ENCODE measurements at places on chromosomes 7 and 10. TPM values are rescaled to one million over a fixed set of nuclear protein-coding genes. Genes with fewer than 3 reads are reported as not detected.

GRCh38 chr10:29256586-29256985 lies 32.3 kb upstream of the LYZL1 start:
- DNase-seq: no peak

DNA sequence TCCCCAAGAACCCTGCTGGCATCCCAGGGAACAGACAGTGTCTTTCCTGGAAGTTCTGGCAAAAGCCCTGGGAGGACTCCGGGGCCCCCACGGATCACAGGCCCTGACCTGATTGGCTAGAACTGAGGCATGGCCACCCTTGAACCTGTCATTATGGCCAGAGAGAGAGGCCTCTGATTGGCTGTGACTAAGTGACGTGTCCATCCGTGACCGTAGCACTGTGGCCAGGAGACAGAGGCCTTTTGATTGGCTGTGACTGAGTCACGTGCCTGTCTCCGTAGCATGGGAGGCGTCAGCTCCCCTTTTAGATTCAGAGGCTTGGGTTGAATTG lies 163.8 kb downstream of the RGS10 start:
- no peak for DNase-seq

DNA sequence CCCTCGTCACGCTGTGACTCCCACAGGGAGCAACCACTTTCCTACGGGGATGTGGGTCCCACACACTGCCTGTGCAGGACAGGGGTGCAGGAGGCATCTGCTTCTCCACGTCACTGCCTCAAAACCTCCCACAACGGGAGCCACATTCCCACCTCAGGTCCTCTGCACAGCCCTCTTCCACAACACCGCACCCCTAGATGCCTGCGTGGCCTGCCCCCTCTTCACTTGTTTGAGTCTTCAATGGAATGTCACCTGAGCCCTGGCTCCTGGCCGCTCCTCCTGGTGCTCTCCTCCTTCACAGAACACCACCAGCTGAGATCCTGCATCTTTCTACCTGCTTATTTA lies 73.6 kb downstream of the MAD1L1 start:
- peak; percentile 59 for DNase-seq

DNA sequence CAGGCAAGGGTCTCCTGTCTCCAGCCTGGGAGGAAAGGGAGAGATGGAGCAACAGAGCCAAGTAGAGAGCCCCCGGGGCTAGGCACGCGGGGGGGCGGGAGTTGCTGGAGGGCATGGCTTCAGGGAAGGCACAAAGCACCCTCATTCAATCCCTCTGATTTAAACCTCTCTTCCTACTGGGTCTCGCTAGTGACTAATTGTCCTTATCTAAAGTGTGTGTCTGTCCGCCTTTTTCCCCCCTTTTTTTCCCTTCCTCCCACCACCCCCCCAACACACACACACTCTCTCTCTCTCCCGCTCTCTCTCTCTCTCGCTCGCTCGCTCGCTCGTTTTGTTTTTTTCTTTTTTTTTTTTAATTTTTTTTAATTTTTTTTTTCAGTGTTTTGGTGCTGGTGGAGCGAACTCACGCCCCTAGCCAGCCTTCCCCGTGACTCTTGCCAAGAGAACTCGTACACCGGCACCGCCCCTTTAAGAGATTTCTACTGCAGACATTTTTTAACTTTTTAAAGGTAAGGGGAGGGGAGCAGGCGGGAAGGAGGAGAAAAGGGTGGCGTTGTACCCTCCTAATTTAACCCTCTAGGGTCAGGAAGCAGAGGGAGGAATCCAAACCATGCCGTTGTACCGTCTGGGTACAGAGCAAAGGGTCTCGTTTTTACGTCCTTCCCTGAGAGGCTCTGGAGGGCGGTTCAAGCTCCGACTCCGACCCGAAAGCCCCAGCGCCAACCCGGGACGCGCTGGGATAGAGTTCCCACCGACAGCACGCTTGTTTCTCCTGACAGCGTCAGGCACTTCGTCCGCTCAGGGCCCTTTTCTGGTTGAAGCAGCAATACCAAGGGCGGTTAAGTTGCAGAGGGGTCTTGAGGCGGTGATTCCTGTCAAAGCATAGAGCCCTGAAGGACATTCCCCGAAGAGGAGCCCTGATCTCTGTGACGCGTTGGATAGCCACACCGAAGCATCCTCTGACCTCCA lies at the start of gene HPSE2:
HPSE2 (minus strand) TSS at position 195 of the 969 bp plus-strand sequence.
- no peak for DNase-seq

- no peak for DNase-seq
These were observed 19.9 kb downstream of the SLC13A4 start for GRCh38 chr7:135708041-135708440.

- no peak for DNase-seq
These were observed 1.1 kb upstream of the SMIM30 start for GRCh38 chr7:113119429-113119828.

- no peak for DNase-seq
These were observed 121.3 kb downstream of the PRLHR start for GRCh38 chr10:118474111-118474510.

DNA sequence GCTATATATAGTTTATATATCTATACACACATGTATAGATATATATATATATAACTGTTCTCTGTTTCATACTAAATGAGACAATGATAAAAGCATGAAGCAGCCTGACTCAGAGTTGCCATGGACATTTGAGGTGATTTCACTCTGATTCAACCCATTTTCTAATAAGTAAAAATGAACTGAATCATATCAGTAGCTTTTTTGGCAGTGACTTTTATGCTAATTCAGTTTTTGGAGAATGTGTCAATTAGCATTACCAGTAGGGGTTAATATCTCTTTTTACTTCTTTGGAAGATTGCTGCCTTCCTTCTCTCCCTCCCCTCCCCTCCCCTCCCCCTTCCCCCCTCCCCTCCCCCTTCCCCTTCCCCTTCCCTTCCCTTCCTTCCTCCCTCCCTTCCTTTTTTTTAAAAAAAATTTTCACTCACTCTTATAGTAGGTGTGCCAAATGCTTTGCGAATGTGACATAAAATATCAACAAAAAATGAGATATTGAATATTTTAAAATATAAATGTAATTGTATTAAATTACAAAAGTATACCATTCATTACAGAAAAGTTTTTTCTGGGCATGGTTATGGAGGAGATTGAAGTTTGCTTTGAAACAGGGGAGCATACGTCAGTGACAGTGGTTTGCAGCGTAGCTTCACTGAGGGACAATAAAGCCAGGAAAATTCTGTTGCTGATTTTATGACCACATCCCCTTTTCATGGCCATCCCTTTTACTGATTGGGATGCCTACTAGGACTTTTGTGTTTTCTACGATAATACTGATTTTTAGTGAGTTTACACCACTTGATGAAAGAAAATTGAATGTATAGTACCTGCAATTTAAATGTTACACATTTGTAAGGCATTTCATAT lies 64.0 kb upstream of the KLF6 start:
- no peak for DNase-seq

GRCh38 chr7:140005754-140006503 lies 56.8 kb downstream of the PARP12 start:
- DNase-seq: peak; percentile 81

GRCh38 chr10:86311190-86311589 lies 55.4 kb downstream of the GRID1 start:
- peak; percentile 16 for DNase-seq

Gene TRIM50
- total RNA-seq: not detected

Gene PIP
- not detected for total RNA-seq

Gene CREB3L2
- 129 TPM for total RNA-seq
